ENCODE measurements at places on chromosomes 12 and 14. TPM values are rescaled to one million over a fixed set of nuclear protein-coding genes. Genes with fewer than 3 reads are reported as not detected.

DNA sequence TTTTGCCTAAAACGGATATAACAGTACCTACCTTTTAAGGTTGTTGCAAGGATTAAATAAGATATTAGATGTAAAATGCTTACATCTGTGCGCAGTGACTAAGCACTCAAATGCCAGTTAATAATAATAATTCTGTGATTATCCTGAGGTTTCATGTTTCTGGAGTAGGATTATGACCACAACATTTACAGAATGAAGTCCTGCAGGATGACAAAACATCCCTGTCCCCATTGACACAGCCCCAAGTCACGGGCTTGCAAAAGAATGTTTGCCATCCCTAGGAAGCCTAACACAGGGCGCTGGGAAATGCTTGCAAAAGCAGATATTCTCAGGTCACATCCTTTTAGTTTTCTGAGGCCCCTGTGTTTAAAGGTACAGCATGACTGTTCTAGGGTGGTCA, 20.1 kb downstream of the SUSD6 start:
- DNase-seq: no peak

SRRM4 gene
- polyA plus RNA-seq: not detected

FOXG1 gene
- polyA plus RNA-seq: not detected

- no peak for DNase-seq
Observed at GRCh38 chr12:31250179-31250578, 75.8 kb downstream of the SINHCAF start.

DNA sequence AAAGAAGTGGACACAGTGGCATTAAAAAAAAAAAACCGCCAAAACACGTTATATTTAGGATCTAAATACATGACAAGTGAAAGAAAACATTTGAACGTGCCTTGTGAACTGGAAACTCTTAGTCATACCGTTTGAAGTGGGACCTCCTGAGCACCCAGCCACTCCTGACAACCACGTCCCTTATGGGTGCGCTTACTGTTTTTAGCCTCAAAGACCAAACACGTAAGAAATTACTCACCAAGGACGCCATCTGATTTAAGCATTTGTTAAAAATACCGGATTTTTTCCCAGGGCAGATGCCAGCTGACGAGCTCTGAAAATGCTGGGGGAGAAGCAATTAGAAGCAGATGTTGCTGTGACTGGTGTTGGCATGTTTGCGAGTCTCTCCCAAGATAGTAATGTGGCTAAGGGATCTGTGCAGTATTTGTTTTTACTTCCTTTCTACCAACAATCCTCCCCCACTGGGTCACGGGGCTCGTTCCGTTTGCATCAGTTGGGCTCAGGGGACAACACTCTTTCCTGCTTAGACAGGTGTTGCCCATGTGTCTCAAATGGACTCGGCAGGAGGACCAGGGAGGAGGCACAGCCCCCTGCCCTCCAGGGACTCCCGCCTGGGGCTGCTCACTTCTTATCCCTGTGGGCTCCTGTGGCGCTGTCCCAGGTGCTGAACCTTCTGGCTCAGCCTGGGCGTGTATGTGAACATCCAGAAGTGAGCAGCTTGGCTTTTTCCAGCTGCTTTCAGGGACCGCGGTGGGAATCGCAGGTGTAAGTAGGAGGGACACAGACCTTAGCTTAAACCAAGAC, 101.0 kb downstream of the BEGAIN start:
- peak; percentile 31 for DNase-seq

A2ML1 gene
- polyA plus RNA-seq: not detected

CDCA3 gene
- 0.39 TPM for polyA plus RNA-seq

MORN3 gene
- polyA plus RNA-seq: 6.3 TPM

GRCh38 chr12:114291389-114292060, 114.4 kb downstream of the TBX5 start:
- no peak for DNase-seq

GRCh38 chr12:109814600-109815150, 18.5 kb downstream of the TRPV4 start:
- no peak for DNase-seq

GRCh38 chr12:95641299-95641952, 90.2 kb upstream of the USP44 start:
- no peak for DNase-seq

DNA sequence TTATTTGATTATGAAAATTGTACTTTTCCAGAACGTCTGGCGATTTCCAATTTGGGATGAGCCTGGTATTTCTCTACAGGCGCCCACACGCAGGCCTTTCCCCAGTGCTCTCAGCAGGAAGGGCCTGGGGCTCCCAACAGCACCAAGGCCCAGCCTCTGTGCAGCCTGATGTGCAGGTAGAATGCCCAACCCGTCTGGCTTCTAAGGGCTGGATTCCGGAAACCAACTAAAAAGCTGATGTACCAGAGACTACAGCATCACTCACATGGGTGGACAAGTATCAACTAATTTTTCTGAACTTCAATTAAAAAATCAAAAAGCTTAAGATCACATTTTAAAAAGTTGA, 25.8 kb downstream of the CDC42BPB start:
- DNase-seq: no peak

NFATC4 gene
- not detected for polyA plus RNA-seq

KCNH5 gene
- not detected for polyA plus RNA-seq

DHRS2 gene
- polyA plus RNA-seq: not detected

NEUROD4 gene
- not detected for polyA plus RNA-seq

DNA sequence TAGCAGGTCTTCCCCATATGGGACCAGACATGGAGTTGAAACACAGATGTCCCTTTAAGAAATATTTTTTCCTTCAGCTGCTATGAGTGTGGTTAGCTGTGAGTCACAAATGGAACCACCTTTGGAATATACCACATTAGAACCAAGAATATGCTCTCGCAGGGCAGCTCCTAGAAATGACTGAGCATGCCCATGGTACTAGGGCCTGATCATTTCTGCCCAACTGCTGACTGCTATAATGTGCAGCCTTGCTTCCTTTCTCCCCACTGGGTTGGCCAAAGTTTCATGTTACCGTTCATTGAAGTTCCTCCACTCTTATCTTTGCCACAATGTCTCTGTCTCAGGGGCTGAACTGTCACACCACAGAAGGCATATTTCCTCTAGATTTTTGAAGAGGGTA, 1074.6 kb downstream of the FLRT2 start:
- no peak for DNase-seq

AQP2 gene
- polyA plus RNA-seq: not detected

LAG3 gene
- 4.9 TPM for polyA plus RNA-seq

EAPP gene
- 141 TPM for polyA plus RNA-seq

- DNase-seq: no peak
Observed at GRCh38 chr14:96059519-96060135, 20.5 kb downstream of the C14orf132 start.

DNA sequence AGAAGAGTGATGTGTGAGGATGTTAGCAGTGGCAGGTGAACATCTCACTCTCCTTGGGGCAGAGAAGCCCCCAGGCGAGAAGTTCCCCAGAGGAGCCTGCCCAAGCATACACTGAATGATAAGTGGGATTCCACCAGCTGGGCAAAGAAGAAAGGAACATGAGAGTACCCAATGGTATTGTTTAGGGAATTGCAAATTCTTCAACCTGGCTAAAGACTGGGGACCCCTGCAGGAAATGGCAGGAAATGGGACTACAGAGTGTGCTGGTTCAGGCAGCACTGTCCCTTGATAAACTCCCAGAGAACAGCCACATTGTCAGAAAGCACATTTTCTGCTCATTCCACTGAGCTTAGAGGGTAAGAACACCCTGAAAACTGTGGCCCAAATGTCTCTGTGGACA, 121.3 kb downstream of the RPS29 start:
- no peak for DNase-seq

DNA sequence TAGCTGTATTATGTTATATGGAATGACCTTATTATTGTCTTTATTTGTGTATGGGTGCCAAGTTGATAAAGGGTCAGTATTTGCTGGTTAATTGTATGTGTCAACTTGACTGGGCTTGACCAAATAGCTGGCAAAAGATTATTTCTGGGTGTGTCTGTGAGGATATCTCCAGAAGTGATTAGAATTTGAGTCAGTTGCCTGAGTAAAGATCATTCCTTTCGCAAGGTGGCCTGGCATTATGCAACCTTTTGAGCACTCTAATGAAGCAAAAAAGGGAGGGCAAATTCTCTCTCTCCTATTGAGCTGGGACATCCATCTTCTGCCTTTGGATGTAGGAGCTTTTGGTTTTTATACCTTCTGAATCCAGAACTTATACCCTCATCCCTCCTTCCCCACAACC, 82.2 kb downstream of the ATXN7L3B start:
- DNase-seq: no peak

DNA sequence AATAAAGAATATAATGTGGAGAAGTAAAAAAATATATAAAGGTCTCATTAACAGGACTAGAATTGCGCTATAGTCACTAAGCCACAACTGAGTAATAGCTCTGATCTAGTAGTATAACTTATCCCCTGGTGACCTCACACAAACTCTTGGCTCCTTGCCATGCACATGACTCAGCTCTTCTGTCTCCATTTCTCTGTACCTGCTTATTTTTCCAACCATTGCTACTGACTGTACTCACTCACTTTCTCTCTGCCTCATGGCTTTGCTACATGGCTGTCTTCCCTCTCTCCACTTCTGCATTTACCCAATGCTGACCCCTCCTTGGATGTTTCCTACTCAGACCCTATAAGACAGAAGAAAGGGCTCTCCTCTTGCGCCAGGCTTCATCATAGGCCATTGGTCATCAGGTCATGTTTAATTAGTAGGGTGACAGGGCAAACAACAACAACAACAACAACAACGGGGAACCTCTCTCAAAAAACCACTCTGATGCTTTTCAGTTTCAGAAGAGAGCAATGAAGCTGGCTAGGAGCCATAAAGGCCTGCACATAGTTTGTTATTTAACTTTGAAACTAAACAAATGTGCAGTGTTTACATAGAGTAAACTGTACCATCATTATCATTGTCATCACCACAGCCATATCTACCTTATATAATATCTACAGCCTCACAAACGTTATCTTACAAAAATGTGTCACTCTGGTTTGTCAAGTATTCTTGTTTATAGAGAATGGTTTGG, 25.6 kb upstream of the KRAS start:
- DNase-seq: no peak

GRCh38 chr14:58724702-58725101, 86.9 kb downstream of the DACT1 start:
- DNase-seq: no peak

DNA sequence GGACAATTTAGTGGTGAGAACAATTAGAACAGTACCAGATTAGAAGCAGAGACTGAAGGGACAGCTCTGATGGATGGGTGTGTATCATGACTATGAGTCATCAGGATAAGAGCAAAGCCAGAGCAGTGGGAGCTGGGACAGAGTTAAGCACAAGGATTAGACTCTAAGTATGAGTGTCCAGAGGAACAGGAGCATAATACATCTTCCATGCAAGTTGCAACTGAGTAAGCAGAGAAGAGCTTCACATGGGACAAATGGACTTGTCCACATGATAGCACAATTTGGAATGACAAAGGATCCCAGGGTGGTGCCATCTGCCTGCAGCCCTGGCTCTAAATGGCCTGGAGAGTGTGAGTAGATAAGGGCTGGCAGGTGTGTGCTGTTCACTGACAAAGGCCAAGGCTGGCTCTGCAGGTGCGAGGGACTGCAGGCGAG, 226.4 kb upstream of the CAND1 start:
- DNase-seq: no peak

DNA sequence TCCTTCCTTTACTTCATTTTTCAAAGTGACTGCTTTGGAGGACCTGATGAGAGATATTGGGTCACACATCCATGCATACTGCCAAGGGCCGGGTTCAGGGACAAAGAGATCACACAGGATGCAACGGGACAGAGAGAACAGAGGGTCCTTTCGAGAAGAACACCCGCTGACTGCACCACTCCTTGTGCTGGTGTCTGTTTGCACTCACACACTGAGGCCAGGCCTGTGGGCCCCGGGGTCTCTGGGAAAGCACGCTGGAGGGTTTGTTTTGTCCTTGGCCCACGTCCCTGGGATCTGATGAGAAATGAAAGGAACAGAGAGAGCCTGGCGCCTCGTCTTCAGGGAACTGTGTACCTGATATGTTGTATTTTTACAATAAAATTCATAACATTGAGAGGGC, 42.2 kb downstream of the PAH start:
- no peak for DNase-seq

- DNase-seq: no peak
Observed at GRCh38 chr14:34203251-34203722, 252.4 kb upstream of the EGLN3 start.

GRCh38 chr12:91687052-91688017, 458.3 kb downstream of the BTG1 start:
- DNase-seq: peak; percentile 61

DNA sequence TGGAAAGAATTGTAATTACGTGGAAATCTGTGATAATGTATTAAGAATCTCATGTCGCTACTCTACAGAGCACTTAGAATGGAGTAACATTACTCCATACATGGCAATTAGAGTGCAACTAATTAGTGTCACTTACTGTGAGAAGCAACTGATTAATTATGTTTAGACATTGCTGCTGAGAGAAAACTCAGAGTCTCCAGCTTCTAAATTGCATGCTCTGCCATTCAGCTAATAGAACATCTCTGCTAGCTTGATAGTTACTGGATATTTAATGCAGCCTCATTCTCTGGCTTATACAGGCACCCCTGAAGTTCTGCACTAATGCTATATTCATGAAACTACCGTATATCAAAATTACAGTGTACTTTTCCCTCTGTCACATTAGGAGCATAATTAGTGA, 338.4 kb downstream of the ADAMTS20 start:
- DNase-seq: no peak

DNA sequence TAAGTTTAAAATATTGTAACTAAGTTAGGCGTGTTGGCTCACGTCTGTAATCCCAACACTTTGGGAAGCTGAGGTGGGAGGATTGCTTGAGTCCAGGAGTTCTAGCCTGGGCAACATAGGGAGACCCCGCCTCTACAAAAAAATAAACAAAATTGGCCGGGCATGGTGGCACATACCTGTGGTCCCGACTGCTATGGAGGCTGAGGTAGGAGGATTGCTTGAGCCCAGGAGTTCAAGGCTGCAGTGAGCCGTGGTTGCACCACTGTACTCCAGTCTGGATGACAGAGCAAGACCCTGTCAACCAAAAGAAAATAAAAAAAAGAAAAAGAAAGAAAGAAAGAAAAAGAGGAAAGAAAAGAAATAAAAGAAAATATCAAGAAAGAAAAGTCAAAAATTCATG, 72.5 kb downstream of the TSPAN11 start:
- no peak for DNase-seq

GRCh38 chr14:96876747-96877146, 79.6 kb downstream of the VRK1 start:
- DNase-seq: no peak

DNA sequence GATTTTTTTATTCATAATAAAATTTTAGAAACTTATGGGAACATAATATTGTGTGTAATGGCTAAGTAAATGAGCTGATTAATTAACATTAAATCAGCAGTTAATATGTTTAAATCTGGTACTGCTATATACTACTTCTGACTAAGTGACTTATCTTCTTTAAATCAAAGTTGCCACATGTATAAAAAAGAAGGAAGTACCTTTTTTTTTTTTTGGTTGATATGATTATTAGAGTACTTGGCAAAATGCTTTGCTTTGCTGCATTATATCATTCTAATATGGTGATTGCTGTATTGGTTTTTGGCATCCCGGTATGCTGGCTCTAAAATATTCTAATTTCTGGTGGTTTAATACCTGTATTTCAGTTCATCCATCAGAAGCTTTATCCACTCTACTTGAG, 319.1 kb upstream of the RGS6 start:
- no peak for DNase-seq

- no peak for DNase-seq
Observed at GRCh38 chr14:99660006-99660566, 15.2 kb downstream of the HHIPL1 start.

- DNase-seq: no peak
Observed at GRCh38 chr12:4587108-4587507, 25.1 kb downstream of the DYRK4 start.
